ENCODE measurements at places on chromosomes 7 and 10.

GRCh38 chr7:1394371-1394770, 64.9 kb downstream of the MICALL2 start:
- no peak for ATAC-seq

- ATAC-seq = no peak
Observed at GRCh38 chr7:14436878-14437277, 447.4 kb upstream of the ETV1 start.

DNA sequence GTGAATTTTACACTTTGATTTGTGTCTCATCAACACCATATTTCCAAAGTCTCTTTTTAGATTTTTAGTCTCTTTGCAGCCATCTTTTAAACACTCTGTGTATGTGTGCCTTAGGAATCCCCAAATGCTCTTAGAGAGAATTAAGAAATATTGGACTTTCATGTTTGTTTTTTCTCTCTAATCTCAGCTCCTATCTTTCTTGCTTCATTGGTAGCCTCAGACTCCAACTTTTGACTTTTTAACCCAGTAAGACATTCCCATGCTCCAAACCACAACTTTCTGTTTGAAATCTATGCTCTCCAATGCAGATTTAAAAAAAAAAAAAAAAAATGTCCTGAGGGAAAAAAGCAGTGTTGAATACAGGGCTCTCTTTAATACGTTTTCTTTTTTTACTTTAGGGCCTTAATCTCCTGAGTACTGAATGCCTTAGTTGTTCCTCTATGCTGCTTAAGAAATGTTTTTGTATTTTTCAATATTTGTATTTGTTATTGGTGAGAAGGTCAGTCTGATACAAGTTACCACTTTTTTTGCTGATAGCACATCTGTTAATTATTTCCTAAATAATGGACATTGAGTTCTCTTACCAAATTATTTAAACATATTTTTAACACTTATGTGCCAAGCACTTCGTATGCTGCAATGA, 489.9 kb downstream of the NXPH1 start:
- ATAC-seq = no peak

DNA sequence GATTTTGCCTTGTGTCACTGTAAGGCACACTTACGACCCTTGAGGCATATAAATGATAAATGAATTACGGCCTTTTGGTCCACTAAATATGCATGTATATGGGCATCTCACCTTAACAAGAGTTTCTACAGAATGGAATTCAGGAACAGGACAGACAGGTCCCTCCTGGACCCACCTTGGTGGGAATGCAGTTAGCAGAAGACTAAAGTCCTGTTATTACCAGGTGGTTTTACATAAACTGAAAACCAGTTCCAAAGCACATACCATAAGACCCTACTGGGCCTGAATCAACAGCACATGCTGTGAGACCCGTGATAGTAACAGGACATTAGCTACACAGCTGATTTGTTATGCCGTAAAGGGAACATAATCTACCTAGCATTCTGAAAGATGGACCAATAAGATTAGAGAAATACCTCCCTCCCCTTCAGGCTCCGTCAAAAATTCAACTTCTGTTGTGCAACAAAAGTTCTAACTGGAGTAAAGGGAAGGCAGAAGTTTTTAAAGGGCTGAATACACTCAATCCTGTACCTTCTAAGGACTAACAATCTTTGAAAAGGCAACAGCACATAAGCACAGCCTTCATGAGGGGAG, 24.0 kb downstream of the LAMB1 start:
- no peak for ATAC-seq

DNA sequence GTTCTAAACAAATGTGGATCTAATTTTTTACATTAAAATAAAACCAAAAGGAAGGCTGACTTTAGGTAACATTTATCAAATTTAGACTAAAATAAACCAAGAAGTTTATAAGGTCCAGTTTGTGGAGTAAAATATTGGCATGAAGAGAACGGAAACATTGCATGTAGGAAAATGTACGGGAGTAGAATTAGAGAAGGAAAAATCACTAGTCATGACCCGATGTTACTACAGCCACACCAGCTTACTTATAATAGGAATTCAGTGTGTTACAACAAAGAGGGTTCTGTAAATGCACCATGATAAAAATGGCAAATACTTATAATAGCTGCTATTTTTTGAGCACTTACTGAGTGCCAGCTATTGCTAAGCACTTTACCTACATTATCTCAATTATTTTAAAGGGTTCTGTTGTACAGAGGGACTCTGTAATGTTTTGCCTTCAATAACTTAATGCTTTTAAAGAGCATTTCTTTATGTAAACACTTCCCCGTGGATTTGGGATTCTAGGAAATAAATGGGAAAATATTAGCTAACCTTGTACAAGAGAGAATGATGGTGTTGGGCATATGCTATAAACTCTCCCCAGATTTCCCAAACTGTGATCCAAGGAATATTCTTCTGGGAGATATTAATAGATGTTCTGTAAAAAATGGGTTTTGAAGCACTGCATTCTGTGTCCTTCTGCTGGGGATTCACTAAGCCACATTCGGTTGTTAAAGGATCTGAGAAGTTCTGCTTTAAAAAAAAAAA, 296.7 kb downstream of the BBS9 start:
- no peak for ATAC-seq

DNA sequence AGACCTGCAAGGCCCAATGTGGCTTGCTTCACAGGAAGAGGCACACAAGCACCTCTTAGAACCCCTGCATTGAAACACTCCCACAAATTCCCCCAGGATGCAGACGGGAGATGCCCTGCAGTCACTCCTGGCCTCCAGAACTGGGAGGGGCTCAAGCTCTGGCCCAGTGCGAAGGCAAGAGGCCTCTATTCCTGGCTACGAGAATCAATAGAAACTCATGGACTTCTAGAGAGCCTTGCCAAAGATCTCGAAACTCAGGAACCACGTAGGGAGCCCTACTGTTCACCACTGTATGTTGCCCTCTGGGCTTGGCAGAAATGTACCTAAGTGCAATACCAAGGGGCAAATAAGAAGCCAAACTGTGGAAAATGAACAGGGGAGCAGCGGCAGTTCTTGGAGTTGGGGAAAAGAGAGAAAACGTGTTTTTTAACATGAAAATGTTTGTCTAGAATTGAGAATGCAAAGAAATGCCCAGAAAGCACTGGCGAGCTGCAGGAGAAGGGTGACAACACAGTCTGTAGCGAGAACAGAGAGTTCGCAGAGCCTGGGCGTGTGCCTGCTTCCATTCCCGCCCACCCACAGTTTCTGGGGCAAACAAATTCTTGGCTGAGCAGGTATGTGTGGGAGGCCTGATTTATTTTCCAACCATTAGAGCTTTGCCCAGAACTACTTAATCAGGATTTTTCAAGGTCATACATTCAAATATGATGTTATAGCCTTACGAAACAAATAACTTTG, 260.5 kb upstream of the KLF14 start:
- peak; percentile 86 for ATAC-seq

DNA sequence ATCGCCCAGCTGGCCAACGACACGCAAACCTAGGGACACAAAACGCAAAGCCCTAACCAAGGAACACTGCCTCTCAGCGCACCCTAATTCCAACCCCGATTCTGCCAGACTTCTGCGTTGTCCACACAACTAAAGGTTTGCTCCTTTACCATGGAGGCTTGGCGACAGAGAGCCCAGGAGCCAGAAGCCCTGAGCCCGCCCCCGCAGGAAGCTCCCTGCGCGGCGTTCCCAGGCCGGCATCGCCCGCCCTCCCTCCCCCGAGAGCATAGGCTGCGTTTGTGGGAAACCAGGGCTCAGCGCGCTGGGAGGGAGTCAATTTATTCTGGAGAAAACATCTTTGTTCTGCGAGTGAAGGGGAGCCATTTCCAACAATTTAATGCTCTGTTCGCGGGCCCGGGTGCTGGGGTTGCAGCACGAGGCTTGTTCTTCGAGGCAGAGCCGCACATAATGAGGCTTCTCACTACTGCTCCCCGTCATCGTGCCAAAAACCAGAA, 103.9 kb downstream of the GRID1 start:
- ATAC-seq = no peak

GRCh38 chr7:33547880-33548279, 357.5 kb upstream of the BMPER start:
- ATAC-seq = no peak

- ATAC-seq = peak; percentile 35
Observed at GRCh38 chr7:2508327-2509215, 11.0 kb upstream of the LFNG start.

DNA sequence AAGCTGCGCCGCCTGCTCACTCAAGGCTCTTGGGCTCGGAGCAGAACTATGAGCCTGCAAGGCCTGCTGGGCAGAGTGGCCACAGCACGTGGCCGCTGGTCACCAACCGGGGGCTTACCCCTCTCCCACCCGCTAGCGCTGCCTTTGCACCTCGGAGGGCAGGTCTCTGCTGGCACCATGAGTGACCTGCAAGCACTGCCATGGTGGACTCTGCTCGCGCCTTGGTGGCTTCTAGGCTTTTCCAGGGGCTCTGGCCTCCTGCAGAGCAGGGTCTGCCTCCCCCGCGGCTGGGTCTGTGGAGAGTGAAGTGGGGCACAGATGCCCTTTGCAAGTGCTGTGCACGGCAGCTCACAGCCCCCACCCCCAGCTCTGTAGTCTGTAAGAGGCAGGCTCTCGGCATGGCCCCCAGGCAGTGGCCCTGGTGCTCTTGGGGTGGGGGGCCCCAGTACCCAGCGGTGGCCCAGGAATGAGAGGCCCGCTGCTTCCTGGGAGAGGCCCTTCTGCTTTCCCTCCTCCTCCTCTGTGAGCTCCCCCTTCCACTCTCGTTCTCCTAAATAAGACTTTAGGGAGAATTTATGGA, 119.6 kb downstream of the INPP5A start:
- no peak for ATAC-seq

- no peak for ATAC-seq
Observed at GRCh38 chr7:89133357-89133756, 337.8 kb upstream of the TEX47 start.

DNA sequence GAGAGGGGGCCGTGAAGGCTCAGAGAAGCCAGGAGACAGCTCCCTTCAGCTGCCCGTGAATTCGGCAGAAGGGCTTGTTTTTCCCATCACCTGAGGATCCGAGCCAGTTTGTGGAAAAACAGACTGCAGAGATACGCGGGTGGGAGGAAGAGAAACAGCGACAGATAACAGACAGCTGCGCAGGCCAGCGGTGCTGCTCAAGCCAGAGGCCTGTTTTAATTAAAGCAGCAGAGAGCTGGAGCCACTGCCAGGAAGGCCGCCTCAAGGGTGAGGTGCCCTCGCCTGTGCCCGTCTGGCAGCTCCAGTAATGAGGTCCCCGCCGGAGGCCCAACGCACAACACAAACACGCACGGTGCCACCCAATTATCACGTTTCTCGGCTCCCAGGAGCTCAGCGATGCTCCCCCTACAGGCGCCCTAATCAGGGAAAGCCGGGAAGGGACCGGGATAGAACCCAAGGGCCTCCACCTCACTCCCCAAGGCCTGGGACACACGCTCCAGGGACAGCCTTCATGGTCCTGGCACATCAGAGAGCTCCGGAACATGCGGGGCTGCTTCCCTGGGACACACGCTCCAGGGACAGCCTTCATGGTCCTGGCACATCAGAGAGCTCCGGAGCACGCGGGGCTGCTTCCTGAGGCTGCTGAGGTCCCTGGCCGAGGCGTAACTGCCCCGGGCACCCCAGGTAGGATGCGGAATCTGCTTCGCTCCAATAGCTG, 60.6 kb upstream of the DNAAF5 start:
- ATAC-seq = peak; percentile 29

GRCh38 chr7:130364451-130364850, 15.8 kb upstream of the CPA1 start:
- ATAC-seq = no peak

Data from gastroesophageal sphincter (tissue), 4 donors.